ENCODE measurements at places on chromosomes 7 and 10.

- DNase-seq = no peak
These were observed 215.5 kb downstream of the INHBA start for GRCh38 chr7:41487229-41487940.

GRCh38 chr10:24449769-24450310 is 240.9 kb downstream of the KIAA1217 start:
- DNase-seq = no peak

DNA sequence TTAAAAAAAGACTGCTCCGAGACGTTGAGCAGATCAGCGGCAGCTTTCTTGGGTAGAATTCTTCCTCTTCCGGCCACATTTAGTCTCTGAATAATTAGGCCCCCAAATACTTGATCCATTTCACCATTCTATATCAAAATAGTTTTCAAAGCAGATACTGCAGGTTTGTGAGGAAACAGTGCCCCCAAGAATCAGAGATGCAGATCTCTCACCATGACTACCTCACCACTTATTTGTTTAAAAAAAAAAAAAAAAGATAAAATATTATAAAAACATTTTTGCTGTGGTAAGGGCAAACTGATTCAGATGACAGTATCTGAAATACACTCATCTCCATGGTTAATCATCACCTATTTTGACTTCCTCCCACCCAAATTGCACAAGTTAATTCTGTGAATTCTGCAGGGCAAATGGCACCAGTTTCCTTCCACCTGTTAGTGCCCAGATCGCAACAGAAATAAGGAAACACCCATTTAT is 210.4 kb downstream of the FAM107B start:
- no peak for DNase-seq

- DNase-seq = no peak
These were observed 21.9 kb downstream of the FRA10AC1 start for GRCh38 chr10:93680412-93681047.

DNA sequence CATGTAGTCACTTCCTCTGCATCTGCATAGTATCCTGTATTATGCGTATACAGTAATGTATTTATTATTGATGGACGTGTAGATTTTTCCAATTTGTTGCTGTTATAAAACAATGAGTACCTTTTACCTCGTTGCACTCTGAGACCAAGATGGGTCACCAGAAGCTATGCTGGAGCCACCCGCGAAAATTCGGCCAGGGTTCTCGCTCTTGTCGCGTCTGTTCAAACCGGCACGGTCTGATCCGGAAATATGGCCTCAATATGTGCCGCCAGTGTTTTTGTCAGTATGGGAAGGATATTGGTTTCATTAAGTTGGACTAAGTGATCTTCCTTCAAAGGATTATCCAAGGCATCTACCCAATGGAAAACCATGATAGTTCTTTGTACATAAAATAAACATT is 1.0 kb downstream of the PSMC2 start:
- no peak for DNase-seq

- DNase-seq = no peak
These were observed 77.8 kb upstream of the PTN start for GRCh38 chr7:137421366-137421765.

DNA sequence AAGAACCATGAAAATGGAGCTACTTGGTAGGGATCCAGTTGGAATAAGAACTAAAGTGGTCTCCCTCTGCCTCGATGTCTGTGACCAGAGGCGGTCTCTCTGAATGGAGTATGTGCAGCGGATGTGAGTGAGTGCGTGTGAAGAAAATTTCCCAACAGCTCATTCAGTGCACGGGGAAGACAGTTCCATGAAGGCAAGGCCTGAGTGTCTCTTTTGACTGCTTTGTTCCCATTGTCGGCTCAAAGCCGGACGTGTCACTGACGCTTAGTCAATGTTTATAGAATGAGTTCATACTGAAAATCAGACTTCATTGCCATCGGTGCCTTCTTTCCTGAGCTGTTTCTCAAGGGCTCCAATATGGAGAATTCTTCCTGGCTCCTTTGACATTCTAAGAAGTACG is 55.3 kb upstream of the GRB10 start:
- DNase-seq = no peak

DNA sequence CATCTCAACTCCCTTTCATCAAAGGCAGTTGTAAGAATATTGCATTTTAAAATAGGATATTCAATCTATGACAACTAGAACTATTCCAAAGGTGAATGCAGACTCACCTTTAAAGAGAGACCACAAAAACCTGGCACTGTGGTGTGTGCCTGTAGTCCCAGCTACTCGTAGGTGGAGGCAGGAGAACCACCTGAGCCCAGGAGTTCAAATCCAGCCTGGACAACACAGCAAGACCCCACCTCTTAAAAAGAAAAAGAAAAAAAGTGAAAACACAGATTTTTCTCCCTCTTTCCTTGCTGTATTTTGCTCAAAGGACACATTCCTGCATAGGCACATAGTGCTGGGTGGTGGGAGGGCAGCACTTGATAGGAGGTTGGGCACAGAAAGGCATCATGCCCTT is 739 bp upstream of the ALDH18A1 start:
- DNase-seq = no peak

GRCh38 chr10:49526619-49527018 is 12.3 kb downstream of the ERCC6 start:
- DNase-seq = no peak

GRCh38 chr7:70154521-70155180 is 556.4 kb downstream of the AUTS2 start:
- DNase-seq = no peak

- no peak for DNase-seq
These were observed 2.9 kb upstream of the MMP21 start for GRCh38 chr10:125778556-125778955.

- no peak for DNase-seq
These were observed 1.5 kb downstream of the ADCY1 start for GRCh38 chr7:45575501-45576248.

GRCh38 chr10:122882766-122883165 is 3.4 kb upstream of the FAM24B start:
- DNase-seq = no peak

- no peak for DNase-seq
These were observed 128.9 kb downstream of the ZNF438 start for GRCh38 chr10:30902621-30903396.

DNA sequence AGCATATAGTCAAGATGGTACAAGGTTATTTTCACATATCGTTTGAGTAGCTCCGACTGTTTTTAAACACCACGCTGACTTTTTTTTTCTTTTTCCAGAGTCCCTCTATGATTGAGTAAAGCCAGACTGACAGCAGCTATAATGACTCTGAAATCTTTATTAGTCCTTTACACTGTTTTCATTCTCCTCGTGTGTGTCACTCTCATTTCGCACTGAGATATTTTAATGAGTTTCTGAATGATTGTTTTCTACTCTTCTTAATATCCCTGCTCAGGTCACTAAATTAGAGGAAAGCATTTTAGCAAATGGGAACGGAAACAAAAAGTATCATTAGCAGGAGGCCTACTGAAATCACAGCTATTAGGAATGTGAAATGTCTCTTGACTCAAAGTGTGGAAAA is 162.3 kb upstream of the MTPN start:
- no peak for DNase-seq

DNA sequence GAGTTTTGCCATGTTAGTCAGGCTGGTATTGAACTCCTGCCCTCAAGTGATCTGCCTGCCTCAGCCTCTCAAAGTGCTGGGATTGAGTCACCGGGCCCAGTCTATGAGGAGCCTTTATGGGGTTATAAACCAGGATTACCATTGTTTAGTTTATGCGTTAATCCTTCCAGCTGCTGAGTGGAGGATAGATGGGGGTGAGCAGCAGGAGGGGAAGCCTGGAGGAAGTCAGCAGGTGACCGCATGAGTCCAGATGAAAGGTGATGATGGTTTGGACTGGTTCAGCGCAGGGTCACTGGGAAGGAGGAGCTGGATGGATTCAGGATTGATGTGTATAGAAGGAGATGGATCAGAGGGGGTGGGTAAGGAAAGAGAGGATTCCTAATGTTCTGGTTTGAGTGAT is 197.1 kb downstream of the ADAM12 start:
- no peak for DNase-seq

- no peak for DNase-seq
These were observed 30.7 kb upstream of the HSPA12A start for GRCh38 chr10:116772909-116773705.

Data from stimulated activated CD4-positive, alpha-beta T cell treated with anti-CD3 and anti-CD28 coated beads, Interleukin-1b, Interleukin-23, amount 100 ng/mL, for 4 hours (primary cell).